ENCODE measurements at places on chromosomes 16 and 17.

GRCh38 chr17:58703137-58703915, 10.9 kb downstream of the RAD51C start:
- no peak for DNase-seq

DNA sequence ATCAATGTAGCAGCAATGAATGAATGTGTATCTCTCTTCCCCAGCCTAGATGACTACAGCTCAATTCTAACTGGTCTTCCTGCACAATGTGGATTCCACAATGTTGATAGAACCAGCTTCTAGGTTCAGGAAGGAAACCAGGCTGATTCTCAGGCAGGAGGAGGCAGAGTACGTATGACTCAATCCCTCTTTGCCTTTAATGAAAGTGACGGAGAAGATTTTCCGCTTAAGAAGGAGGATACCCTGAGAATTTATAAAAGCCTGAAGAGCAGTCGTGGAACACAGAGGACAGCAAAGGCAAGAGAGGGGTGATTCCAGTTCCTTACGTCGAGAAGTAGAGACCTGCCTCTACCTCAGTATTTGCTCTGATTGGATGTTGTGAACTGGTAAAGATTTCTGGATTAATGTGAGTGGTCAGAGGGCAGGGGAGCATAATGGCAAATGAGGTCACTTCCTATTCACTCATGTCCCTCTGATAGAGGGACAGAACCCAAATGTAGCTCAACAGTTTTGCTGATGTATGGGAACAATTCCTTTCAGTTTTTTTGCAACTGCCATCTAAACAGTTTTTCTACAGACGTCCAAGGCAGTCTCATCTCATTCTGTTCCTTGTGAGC, 15.0 kb upstream of the SLC16A11 start:
- DNase-seq: no peak

DNA sequence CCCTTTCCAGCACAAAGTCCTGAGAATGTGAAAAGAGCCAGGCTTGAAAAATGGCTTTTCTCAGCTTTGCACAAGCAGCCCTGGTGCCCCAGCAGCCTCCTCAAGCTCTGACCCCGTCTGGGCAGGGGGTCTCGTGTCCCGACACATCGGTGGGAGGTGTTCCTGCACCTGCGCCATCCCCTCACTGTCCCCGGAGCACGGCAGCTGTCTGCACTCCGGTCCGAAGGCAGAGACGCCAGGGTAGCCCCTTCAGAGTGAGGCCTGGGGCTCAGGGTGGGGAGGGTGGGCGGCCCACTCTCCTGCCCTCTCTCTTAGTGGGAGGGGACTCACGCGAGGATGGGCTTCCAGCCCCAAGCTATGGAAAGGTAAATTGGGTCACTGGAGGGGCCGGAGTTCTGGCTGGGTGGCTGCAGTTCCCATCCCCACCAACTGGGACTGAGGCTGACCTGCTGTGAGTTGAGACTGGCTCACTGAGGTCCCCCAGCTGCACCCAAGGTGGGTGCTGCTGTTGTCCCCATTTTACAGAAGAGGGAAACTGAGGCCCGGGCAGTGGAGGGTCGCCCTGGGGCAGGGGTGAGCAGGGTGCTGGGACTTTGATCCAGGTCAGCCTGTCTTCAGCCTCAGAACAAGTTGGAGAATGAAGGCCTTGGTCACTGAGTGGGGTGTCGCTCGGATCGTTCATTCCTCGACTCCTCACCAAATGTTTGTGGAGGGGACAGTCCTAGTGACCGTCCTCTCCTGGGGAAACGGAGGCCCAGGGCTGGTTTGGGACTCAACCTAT, 2.3 kb upstream of the BAIAP3 start:
- no peak for DNase-seq

GRCh38 chr16:74280448-74280847, 16.2 kb upstream of the PSMD7 start:
- DNase-seq: no peak

DNA sequence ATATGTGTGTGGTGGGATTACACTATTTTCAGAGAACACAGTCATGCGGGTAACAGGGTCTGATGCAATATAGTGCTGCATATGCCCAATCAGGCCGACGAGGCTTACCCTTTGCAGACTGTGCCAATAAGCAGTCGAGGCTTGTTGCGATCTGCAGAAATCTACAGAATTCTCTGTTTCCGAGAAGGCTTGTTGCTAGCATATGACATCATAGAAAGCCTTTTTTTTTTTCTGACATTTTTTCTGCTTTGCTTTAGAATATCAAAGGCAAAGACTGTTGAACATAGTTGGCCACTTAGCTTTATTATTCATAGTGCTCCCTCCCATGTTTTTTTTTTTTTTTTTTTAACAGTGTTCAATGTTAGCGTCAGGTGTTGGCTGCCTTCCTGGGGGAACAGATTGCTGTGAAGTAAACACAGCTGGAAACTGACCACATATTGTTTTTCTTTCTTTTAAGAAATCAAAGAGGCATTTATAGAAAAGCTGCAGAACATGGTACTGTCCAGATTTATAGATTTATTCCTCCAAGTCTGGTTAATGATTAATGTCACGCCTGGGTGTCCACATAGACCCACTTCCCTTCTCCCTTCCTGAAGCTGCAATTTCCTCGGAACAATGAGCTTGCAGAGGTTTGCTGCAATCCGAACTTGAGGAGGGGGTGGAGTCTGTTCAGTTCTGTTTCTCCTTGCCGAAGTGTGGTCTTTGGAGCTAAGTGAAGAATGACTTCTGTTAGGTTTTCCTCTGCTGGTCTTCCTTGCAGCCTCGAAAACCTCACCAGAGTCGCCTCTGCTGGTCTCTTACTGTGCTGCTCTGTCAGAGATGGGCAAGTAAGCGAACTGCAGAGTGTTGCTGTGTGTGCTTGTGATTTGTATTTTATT, 87.3 kb downstream of the MAP2K6 start:
- no peak for DNase-seq
